ENCODE measurements at places on chromosomes 2 and 18. TPM values are rescaled to one million over a fixed set of nuclear protein-coding genes. Genes with fewer than 3 reads are reported as not detected.

The STON1 gene
- total RNA-seq, result 2.9 TPM

The MROH2A gene
- total RNA-seq, result not detected

The AOX1 gene
- total RNA-seq, result 0.07 TPM

The GULP1 gene
- not detected for total RNA-seq

The UPP2 gene
- total RNA-seq, result not detected

The AQP4 gene
- not detected for total RNA-seq

The GPR155 gene
- total RNA-seq, result 17.6 TPM

The CIAO1 gene
- 85.4 TPM for total RNA-seq

The SLC40A1 gene
- total RNA-seq, result 0.39 TPM

The PLCD4 gene
- total RNA-seq, result not detected

The SLC8A1 gene
- total RNA-seq, result 0.12 TPM

DNA sequence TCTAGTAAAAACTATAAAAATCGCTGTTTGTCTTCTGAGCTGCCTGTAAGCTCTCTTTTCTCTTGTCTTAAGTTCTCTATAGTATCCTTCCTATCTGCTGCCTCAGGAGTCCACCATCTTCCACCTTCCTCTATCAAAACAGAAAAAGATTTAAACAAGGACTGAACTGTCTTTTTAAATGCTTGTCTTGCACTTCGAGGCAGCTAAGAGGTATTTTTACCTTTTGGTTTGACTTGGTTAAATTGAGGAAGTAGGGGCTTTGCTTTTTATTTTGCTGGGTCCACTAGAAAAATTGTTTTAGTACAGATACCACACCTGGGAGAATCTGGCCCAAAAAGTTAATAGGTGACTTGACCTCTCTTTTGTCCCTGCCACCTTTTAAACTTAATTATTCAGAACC, 12.2 kb downstream of the SESTD1 start:
- H3K36me3 ChIP-seq, result no peaks in the 10 kb centered on the region
- peaks cover 80% of the 10 kb centered on the region for H3K4me1 ChIP-seq
- H3K4me3 ChIP-seq, result peak overlapping the region; percentile 15
- H3K27me3 ChIP-seq, result no peaks in the 10 kb centered on the region

GRCh38 chr2:218883491-218884490, 3.1 kb downstream of the WNT10A start:
- peak overlapping the region; percentile 17 for H3K4me3 ChIP-seq
- H3K36me3 ChIP-seq, result no peaks in the 10 kb centered on the region
- H3K27ac ChIP-seq, result peak overlapping the region; percentile 50
- peak; percentile 74 for DNase-seq
- no peaks in the 10 kb centered on the region for H3K27me3 ChIP-seq

GRCh38 chr2:55966401-55967118, 43.0 kb upstream of the EFEMP1 start:
- no peak overlapping the region for H3K4me3 ChIP-seq
- no peaks in the 10 kb centered on the region for H3K27me3 ChIP-seq
- DNase-seq, result no peak
- H3K4me1 ChIP-seq, result no peaks in the 10 kb centered on the region

DNA sequence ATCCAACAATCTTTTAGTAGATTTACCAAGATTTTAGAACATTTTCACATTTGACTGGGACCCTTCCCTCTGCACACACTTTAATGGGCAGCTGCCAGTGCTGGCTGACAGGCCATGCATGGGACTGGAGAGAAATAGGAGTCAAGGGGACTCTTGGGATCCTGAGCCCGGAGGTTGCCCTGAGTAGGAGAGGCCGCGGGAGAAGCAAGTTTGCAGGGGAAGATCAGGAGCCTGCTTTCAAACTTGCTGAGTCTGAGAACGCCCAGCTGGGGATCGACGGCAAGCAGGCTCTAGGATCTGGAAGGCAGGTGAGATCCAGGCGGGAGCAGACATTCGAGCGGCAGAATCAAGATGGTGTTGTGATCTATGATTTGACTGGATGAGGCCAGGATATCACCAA, 186.1 kb downstream of the HDAC4 start:
- peaks cover 8% of the 10 kb centered on the region for H3K4me1 ChIP-seq
- no peak overlapping the region for H3K27ac ChIP-seq
- H3K4me3 ChIP-seq, result no peak overlapping the region
- H3K36me3 ChIP-seq, result no peaks in the 10 kb centered on the region
- no peak for DNase-seq

DNA sequence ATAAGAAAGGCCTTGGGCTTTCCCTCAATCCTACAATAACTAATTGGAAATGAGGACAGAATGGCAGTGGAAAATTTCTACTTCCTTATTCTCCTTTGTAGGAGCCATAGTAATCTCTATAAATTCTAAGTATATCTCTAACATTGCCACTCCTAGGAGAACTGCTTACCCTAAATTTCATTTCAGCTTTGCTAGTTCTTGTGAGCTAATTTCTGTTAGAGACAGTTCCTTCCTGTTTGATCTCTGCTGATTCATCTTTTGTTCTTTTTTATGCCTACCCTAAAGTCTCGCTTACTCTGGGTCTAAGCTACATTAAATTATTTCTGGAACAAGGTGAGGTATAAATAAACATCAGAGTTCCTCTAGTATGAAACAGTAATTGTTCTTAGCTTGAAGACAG, 25.7 kb downstream of the ABHD3 start:
- peaks cover 6% of the 10 kb centered on the region for H3K4me1 ChIP-seq
- H3K4me3 ChIP-seq, result no peak overlapping the region
- no peak for DNase-seq
- H3K27me3 ChIP-seq, result no peaks in the 10 kb centered on the region
- peaks cover 2% of the 10 kb centered on the region for H3K36me3 ChIP-seq

DNA sequence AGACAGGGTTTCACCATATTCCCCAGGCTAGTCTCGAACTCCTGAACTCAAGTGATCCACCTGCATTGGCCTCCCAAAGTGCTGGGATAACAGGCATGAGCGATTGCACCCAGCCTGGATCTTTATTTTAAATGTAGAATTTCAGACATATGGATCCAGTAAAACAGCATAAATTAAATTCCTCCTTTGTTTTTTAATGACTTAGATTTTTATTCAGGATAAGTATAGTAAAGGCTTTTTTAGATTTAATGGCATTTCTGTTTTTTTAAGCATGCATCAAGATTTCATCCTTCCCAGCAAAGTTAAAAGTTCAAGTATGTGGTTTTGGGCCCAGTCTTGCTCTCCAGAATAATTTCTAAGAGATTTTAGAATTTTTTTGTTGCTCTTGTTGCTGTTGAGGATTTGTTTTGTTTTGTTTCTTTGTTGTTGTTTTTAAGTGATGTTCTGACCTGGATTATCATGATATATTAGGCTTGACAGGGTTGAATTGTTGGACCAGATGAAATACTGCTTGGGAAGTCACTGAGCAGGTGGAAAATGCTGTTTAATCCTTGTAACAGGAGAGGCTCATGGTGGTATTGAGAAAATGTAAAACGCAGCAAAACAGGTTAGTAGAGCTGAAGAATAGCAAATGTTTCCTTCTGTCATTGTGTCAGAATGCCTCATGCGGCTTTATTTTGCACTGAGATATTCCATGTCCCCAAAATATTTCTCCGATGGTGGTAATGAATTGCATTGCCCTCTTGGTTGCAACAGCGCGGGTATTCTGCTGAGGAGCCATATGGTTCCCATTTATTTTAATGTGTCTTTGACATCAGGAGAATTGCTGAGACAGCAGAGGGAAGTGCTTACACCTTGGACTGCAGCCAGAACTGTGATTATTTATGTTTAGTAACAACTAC, 147.9 kb downstream of the GALNT3 start:
- DNase-seq, result no peak
- no peaks in the 10 kb centered on the region for H3K27me3 ChIP-seq
- no peak overlapping the region for H3K27ac ChIP-seq
- H3K4me3 ChIP-seq, result no peak overlapping the region
- no peaks in the 10 kb centered on the region for H3K4me1 ChIP-seq

DNA sequence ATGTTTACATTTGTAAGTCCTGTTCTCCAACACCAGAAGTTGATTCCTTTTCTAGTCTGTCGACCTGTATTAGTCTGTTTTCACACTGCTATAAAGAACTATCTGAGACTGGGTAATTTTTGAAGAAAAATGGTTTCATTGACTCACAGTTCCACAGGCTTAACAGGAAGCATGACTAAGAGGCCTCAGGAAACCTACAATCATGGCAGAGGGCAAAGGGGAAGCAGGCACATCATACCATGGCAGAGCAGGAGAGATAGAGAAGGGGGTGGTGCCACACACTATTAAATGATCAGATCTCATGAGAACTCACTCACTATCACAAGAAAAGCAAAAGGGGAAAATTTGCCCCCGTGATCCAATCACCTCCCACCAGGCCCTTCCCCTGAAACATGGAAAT, 112.8 kb upstream of the MAP3K20 start:
- no peaks in the 10 kb centered on the region for H3K4me1 ChIP-seq
- no peaks in the 10 kb centered on the region for H3K36me3 ChIP-seq
- H3K27me3 ChIP-seq, result no peaks in the 10 kb centered on the region
- no peak overlapping the region for H3K4me3 ChIP-seq
- DNase-seq, result no peak
- no peak overlapping the region for H3K27ac ChIP-seq

GRCh38 chr2:133879703-133880102, 311.4 kb upstream of the NCKAP5 start:
- H3K27me3 ChIP-seq, result peaks cover 3% of the 10 kb centered on the region
- no peaks in the 10 kb centered on the region for H3K36me3 ChIP-seq
- no peak overlapping the region for H3K4me3 ChIP-seq

- no peak overlapping the region for H3K27ac ChIP-seq
- no peaks in the 10 kb centered on the region for H3K27me3 ChIP-seq
- no peaks in the 10 kb centered on the region for H3K36me3 ChIP-seq
Observed at GRCh38 chr18:58776084-58776483, 88.6 kb upstream of the ZNF532 start.

DNA sequence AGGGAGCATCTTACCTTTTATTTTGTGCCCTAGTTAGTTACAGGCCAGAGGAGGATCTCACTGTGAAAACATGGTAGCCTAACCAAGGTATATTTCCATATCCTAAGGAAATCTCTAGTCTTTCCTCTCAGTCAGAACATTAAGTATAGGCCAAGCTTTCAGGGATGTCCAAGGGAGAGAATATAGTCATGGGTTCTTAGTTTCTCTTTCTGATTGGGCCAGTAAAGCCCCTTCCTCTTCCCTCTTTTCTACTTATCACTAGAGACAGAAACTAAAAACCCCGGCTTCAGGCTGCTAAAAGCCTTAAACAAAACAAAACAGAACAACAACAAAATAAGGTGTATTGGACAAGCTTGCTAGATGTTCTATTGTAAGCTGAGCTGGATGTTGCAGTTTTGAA, 44.3 kb upstream of the TNFRSF11A start:
- peaks cover 21% of the 10 kb centered on the region for H3K36me3 ChIP-seq
- H3K4me1 ChIP-seq, result no peaks in the 10 kb centered on the region
- no peak for DNase-seq
- H3K4me3 ChIP-seq, result no peak overlapping the region
- H3K27ac ChIP-seq, result no peak overlapping the region
- H3K27me3 ChIP-seq, result no peaks in the 10 kb centered on the region

- no peak for DNase-seq
- no peaks in the 10 kb centered on the region for H3K4me1 ChIP-seq
- H3K36me3 ChIP-seq, result no peaks in the 10 kb centered on the region
- H3K27me3 ChIP-seq, result no peaks in the 10 kb centered on the region
- H3K27ac ChIP-seq, result no peak overlapping the region
Observed at GRCh38 chr2:19738707-19739106, 163.1 kb downstream of the TTC32 start.

- H3K36me3 ChIP-seq, result no peaks in the 10 kb centered on the region
- H3K27me3 ChIP-seq, result no peaks in the 10 kb centered on the region
- peak; percentile 4 for DNase-seq
- H3K4me3 ChIP-seq, result no peak overlapping the region
Observed at GRCh38 chr2:236972491-236973342, 113.0 kb upstream of the COPS8 start.

DNA sequence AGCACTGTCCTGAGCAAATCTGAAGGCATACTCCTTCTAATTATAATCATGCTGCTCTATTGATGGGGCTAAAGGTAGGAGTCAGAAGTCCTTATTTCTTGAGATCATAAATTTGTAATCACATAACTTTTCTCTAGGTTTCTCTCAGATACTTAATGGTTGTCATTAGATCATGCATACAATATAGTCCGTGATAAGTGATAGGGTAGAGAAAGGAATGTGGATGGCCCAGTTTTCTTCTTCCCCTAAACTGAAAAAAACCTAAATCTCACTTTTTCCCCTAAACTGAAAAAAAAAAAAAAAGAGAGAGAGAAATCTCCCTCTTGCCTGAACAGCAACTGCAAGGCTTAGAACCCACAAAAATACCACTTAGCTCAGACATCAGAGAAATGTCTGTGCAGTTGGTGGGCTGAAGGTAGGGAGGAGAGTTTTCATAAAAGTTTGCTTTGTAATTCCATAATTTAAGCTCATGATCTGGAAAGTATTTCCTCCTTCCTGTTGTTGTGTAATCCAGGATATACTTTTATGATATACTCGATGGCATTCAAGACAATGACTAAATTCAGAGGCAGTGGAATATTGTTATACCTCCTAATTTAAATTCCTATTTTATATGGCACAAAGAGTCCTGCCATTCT, 79.3 kb upstream of the ITPRID2 start:
- H3K4me1 ChIP-seq, result no peaks in the 10 kb centered on the region
- DNase-seq, result no peak
- H3K4me3 ChIP-seq, result no peak overlapping the region
- no peaks in the 10 kb centered on the region for H3K36me3 ChIP-seq
- H3K27me3 ChIP-seq, result no peaks in the 10 kb centered on the region
- no peak overlapping the region for H3K27ac ChIP-seq

- H3K27ac ChIP-seq, result no peak overlapping the region
- no peaks in the 10 kb centered on the region for H3K27me3 ChIP-seq
- no peak for DNase-seq
- peaks cover 27% of the 10 kb centered on the region for H3K4me1 ChIP-seq
Observed at GRCh38 chr2:62661263-62661635, 44.3 kb upstream of the EHBP1 start.
